ENCODE measurements at places on chromosomes 13 and 19. TPM values are rescaled to one million over a fixed set of nuclear protein-coding genes. Genes with fewer than 3 reads are reported as not detected.

UGGT2 gene
- total RNA-seq, result 45.5 TPM

EHD2 gene
- total RNA-seq, result 63.9 TPM

YJEFN3 gene
- 0.69 TPM for total RNA-seq

PODNL1 gene
- 0.20 TPM for total RNA-seq

ACP7 gene
- total RNA-seq, result 5.2 TPM

ETV2 gene
- total RNA-seq, result 0.79 TPM

NAPSA gene
- 0.59 TPM for total RNA-seq

GZMM gene
- 0.30 TPM for total RNA-seq

DNA sequence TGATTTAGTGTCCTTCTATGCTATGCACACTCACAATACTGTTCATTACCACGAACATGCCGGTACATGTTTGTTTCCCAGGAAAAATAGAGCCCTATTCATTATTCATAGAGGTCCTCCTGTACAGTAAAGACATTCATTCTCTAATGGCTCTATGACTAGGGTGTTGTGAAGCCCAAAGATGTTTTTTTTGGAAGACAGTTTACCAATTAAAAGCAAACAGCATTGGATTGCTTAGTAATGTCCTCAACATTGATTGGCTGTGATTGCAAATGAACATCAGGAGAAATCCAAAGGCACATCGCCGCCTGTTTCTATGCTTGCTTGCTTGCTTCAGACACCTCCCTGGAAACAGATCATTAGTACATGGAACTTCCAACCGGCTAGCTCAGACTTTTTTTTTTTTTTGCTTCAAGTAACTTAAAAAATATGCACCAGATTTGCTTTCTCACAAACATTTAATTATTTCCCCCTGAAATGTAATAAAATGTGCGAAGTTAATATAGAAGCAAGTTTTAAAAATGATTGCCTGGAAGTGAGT, 8.8 kb upstream of the GPC6 start:
- no peak for DNase-seq

DNA sequence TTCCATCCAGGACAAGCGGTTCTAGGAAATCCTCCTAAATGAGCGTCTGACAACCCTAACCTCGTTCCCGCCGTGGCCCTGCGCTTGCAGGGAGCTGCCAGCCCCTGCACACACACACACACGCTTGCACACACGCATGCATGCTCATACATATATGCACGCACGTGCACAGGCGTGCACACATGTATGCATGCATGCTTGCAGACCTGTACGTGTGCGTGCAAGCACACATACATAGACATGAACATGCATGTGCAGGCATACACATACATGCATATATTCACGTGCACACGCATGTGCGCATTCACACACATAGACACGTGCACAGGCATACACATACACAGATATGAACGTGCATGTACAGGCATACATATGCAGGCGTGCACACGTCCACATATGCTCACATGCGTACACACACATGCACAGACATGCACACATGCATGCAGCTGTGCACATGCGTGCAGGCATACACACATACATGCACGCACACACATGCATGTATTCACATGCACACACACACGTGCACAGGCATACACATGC, 35.6 kb downstream of the SMIM24 start:
- no peak for DNase-seq

DNA sequence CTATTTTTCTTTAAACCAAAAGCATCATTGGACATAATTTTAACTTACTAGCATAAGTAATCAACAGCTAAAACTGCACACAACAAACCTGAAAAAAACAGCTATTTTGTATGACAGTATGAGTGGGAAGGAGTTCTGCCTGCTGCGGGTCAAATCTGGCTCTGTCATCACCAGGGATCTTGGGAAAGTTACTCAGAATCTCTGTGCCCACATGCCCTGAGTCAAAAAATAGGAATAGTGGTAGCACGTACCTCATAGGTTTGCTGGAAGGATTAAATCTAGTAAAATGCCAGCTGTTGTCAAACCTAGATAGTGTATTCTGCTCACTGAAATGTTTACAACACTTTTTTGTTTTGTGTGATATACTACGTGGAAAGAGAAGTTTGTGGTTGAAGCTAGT, 1.1 kb downstream of the CLN5 start:
- no peak for DNase-seq

DNA sequence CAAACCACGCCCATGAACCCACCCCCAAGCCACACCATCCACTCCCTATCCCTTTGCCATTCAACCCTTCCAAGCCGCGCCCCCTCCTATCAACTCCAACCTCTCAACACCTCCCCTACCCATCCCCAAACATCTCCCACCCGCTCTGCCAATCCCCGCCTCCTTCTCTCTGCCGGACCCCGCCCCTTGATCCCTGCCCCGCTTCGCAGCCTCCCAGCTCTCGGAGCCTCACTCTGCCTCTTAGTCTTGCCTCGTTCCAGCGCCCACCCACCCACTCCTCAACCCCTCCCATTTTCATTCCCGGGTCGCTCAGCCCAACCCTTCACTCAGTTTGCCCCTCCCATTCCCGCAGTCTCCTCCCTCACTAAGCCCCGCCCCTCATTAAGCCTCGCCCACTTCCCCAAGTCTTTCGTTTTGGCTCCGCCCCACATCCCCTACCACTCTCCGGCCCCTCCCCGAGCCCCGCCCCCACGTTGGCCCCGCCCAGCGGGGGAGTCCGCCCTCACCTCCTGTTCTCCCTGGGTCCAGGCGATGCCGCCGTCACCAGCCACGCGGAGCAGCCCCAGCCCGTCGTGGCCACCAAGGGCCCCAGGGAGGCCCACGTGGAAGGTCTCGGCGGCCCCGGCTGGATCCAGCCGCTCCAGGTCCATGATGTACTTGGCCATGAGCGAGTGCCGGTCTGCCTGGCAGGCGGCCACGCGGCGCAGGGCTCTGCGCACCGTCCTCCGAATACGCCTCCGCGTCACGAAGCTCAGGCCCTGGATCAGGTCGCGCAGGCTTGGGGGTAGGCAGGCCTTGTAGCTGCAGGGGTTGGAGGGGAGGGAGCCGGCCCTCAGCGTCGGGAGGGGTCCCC, 5.7 kb downstream of the JAK3 start:
- DNase-seq, result peak; percentile 63

- DNase-seq, result no peak
These were observed 70.9 kb downstream of the CDK8 start for GRCh38 chr13:26324867-26325266.

DNA sequence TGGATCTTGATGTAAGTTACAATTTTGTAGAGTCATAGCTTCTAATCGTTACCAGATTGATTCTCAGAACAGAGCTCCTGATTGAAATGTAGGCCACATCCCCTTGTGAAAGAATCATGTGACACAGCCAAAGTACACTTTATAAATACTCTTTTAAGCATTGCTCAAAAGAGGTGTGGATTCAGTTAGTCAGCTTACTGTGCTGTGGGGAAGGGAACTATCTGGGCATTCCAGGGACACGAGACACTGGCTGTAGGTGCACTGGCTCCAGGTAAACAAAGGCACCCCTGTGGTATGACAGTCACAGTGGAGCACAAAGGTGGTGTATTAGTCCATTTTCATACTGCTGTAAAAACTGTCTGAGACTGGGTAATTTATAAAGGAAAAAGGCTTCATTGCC, 222.8 kb downstream of the LIG4 start:
- DNase-seq, result no peak

DNA sequence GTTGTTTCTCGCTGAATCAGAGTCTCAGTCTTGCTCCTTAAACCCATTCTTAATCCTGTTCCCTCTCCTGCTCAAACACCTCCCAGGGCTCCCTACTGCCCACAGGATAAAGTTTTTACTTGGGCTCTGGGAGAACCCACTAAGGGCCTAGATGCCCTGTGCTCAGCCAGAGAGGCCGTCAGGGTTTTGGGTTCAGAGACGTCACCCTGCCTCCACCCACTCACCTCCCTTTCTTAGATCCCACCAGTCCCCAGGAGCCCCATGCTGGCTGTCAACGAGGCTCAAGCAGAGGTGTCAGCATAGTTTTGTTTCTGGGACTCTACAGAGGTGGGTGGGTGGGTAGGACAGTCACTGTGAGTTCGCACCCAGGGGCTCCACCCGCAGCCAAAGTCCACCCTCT, 15.5 kb upstream of the CYP4F2 start:
- DNase-seq, result no peak

- no peak for DNase-seq
These were observed 50.2 kb upstream of the PDX1 start for GRCh38 chr13:27869436-27870095.

- no peak for DNase-seq
These were observed 2.6 kb downstream of the GTF2F2 start for GRCh38 chr13:45122941-45123340.

- no peak for DNase-seq
These were observed 661 bp downstream of the FREM2 start for GRCh38 chr13:38687246-38688229.

- no peak for DNase-seq
These were observed 27.8 kb downstream of the EXOC3L2 start for GRCh38 chr19:45217193-45217956.

GRCh38 chr13:40666933-40667621, 636 bp upstream of the FOXO1 start:
- DNase-seq, result no peak

- DNase-seq, result no peak
These were observed 44.3 kb downstream of the BBC3 start for GRCh38 chr19:47186446-47187334.

- DNase-seq, result no peak
These were observed 38.0 kb downstream of the RCBTB2 start for GRCh38 chr13:48494874-48495273.

GRCh38 chr13:111924678-111925075, 142.3 kb upstream of the SOX1 start:
- no peak for DNase-seq

DNA sequence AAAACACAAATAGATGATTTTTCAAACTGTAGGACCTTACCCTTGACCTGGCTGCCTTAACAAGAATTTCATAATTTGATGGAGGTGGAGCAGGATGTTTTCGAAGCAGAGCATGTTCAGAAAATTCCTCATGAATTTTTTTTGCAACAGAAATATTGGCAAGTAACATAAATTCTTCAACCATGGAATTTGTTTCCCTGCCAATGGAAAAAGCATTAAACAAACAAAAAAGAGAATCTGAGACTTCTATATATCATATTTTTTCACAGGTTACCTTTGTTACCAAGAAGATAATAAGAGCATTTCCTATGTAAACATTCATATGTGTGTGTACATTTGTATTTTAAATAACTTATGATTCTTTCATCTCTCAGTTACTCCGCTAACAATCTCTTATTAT, 18.3 kb downstream of the DIS3 start:
- no peak for DNase-seq

DNA sequence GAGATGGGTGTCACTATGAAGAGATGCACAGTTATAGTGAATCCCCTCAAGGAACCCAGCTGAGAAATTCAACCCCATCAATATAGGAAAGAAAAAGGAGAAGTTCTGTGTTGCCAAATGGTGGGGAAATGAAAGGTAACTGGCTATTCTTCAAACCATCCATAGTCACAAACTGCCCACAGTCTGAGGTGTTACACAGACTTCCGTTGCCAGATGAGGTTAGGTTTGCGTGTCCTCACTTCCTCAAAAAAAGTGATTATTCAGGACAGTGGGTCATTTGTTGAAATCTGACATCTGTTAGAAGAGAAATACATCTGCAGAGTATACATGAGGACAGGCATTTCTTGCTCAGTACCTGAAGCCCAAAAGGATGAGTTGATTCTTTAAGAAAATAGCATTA, 9.0 kb downstream of the SIGLEC5 start:
- no peak for DNase-seq

DNA sequence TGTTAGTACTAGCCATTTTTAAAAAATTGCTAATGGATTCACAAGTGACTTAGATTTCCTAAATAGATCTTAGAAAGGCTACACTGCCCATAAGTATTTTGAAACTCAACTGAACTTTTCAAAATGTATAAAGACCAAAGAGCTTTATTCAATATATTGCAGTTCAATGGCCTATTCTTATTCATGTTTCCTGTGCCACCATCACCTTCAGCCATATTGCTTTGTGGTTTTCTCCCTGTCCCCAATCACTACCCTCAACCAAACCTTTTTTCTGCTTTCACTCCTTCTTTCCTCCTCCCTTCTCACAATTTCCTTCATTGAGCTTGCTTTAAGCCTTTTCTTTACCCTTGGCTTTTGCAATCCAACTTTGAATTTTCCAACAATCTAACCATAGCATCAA, 100.9 kb downstream of the MYCBP2 start:
- no peak for DNase-seq

DNA sequence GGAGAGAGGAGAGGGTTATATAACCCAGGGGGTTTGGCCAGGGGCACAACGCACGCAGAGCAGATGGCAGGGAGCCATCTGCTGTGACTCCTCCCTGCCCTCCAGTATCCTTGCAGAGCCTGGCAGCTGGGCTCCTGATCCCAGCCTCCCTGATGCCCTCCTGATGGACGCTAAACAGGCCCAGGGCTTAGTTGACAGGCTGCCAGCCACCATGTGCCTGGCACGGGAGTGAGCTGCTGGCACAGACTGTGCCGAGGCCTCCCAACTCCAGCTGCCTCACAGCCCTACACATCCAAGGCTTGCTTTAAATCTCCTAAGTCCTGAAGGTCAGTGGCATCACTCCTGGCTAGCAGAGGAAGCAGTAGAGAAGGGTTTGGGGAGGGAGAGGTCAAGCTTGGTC, 16.7 kb downstream of the SYDE1 start:
- DNase-seq, result no peak

GRCh38 chr13:43113603-43114002, 90.2 kb downstream of the DNAJC15 start:
- no peak for DNase-seq

DNA sequence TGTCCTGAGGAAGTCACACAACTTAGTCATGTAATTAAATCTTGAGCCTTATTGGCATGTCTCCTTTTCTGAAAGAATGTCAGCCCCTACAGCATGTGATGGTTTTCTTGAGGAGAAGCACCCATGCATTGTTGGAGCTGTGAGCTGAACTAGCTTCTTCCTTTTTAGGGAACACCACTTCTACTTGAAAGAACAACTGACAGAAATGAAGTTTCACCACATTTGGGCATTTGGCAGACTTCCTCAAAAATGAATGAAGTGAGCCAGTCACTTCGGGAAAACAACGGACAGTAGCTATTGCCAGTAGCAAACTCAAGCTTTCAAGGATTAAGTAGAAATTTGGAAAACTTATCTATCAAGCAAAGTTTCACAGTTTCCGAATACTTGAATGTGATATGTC, 1351.3 kb downstream of the EFNB2 start:
- no peak for DNase-seq

DNA sequence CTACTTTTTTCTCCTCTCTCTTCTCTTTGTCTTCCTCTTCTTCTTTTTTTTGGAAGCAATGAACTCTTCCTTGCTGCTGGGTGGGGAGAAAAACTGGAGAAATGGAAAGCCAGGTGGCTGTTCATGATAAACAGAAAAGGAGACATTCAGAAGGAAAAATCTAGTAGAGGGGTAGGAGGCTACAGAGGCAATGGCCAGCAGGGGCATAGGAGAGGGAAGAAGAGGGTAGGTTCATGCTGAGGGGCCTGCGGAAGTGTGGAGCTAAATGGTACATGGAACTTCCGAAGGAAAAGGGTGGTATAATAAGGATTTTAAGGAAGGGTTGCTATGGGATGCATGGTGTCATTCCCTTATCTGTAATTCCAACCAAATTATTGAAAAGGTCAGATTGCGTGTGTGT, 17.5 kb upstream of the HS6ST3 start:
- DNase-seq, result no peak

GRCh38 chr19:29805031-29805965, 6.5 kb upstream of the CCNE1 start:
- DNase-seq, result no peak
